ENCODE measurements at places on chromosomes 7 and 10. TPM values are rescaled to one million over a fixed set of nuclear protein-coding genes. Genes with fewer than 3 reads are reported as not detected.

GRCh38 chr7:123864012-123864411 is 19.0 kb downstream of the HYAL4 start:
- no peak for DNase-seq

GRCh38 chr7:153193144-153193595 is 433.6 kb downstream of the ACTR3B start:
- DNase-seq, result no peak

- no peak for DNase-seq
Measured at GRCh38 chr7:35351466-35351865, 97.6 kb upstream of the TBX20 start.

GRCh38 chr7:152608656-152609055 is 67.3 kb downstream of the XRCC2 start:
- no peak for DNase-seq

GRCh38 chr10:6221971-6222751 is 19.4 kb downstream of the PFKFB3 start:
- DNase-seq, result no peak

DNA sequence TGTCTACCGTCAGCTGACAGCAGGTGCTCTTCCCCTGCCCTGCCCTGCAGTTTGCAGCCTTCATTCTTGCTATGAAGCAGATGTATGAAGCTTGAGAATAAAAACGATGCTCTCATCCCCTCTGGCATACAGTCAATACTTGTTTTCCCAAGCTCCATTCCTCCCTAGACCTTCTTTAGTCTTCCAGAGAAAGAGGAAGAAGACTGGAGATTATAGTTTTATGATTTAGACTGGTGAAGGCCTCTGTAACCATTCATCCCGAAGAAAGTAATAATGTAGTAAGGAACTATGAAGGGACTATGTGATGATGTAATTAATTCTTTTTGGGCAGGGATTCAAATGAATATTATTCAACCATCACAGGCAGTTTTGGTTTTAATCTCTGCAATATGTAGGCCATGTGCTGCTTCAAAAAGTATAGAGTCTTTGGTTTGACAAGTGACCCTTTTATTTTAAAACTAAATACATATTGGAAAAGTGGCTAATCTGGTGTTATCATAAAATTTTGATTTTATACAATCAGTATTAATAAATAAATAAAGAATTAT is 242.4 kb upstream of the KIAA1217 start:
- no peak for DNase-seq

DNA sequence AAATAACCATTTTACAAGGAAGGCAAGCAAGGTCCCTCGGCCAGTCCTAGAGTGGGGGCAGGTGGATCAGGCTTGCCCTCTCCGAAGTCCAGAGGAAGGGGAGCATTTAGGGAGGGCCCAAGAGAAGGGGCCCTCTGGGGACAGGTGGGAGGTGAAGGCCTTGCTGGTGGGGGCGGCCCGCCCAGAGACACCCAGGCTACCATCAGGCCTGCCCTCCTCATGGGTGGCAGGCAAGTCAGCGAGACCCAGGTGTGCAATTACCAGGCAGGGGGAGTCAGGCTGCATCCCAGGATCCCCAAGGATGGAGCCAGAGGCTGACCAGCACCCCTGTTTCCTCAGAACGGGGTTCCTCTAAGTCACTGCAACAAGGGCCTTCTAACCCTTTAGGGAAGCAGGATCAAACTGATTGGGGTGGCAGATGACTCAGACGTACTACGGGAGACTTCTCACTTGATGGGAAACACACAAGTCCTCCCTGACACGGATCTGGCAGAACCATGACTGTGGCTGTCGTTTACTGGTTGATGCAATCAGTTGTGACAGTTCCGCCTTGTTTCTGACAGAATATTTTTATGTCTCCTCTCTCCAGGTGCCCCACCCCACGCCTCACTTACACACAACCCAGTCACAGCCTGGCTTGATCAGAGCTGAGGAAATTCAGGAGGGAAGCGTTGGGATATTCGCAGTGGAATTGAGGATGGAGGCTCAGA is 8.2 kb downstream of the LOXL4 start:
- peak; percentile 47 for DNase-seq

DNA sequence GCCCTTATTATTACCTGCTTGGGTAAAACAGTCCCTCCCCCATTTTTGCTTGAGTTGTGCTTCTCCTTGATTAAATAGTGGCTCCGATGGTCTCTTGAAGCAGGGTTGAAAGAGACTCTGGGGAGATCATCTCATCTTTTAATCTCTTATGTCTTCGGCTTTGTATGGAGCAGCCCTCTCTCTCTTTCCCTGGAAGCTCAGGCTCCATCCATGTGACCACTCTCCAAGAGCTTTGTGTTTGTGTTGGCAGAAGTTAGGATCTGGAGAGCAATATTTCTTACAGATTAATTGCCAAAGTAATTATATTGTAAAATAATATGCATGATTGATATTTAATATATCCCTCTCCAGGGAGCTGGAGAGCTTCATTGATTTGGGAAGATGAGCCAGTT is 76.9 kb downstream of the LRRC4 start:
- DNase-seq, result no peak

Gene GPR26
- total RNA-seq, result not detected

Gene INTS15
- total RNA-seq, result 16.4 TPM

Gene MSS51
- 1.3 TPM for total RNA-seq

Gene CNPY1
- not detected for total RNA-seq

All from fibroblast of villous mesenchyme (primary cell).